Left lung (tissue), 14 donors: ENCODE measurements at places on chromosomes 12 and 14. TPM values are rescaled to one million over a fixed set of nuclear protein-coding genes. Genes with fewer than 3 reads are reported as not detected.

DNA sequence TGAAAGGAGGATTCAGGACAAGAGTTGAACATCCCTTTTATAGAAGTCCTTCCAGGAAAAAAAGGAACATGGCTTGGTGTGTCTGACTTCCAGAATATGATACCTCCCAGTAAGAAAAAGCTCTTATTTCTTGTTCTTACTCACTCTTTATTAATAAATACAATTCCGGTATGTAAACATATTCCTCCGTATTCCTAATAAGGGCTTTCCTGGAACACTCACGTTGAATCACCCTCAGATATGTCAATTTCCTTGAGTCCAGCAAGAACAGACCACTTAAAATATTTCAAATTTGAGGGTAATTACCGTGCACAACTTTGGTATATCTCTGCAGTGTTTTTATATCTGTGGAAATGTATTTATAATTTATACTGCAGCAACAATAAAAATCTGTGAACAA, 385.6 kb downstream of the SYT1 start:
- H3K27me3 ChIP-seq, result no peaks in the 10 kb centered on the region
- no peak overlapping the region for H3K4me3 ChIP-seq
- H3K4me1 ChIP-seq, result no peaks in the 10 kb centered on the region
- no peaks in the 10 kb centered on the region for H3K36me3 ChIP-seq

GRCh38 chr14:50954811-50955372, 10.6 kb upstream of the PYGL start:
- no peaks in the 10 kb centered on the region for H3K27me3 ChIP-seq
- H3K4me1 ChIP-seq, result peaks cover 28% of the 10 kb centered on the region
- no peaks in the 10 kb centered on the region for H3K36me3 ChIP-seq
- no peak overlapping the region for H3K27ac ChIP-seq
- no peak overlapping the region for H3K4me3 ChIP-seq
- no peak for DNase-seq

The CLEC6A gene
- 0.32 TPM for total RNA-seq

- no peak for DNase-seq
- peaks cover 13% of the 10 kb centered on the region for H3K4me1 ChIP-seq
- H3K27ac ChIP-seq, result no peak overlapping the region
- H3K27me3 ChIP-seq, result no peaks in the 10 kb centered on the region
- H3K4me3 ChIP-seq, result no peak overlapping the region
These were observed 56.4 kb downstream of the MON2 start for GRCh38 chr12:62522984-62523383.

- DNase-seq, result no peak
- no peak overlapping the region for H3K27ac ChIP-seq
- no peaks in the 10 kb centered on the region for H3K36me3 ChIP-seq
- no peaks in the 10 kb centered on the region for H3K27me3 ChIP-seq
These were observed 55.4 kb downstream of the CCER1 start for GRCh38 chr12:90899456-90900182.

The TEAD4 gene
- total RNA-seq, result 34.1 TPM

GRCh38 chr12:111605911-111606766, 7.0 kb upstream of the ATXN2 start:
- H3K36me3 ChIP-seq, result no peaks in the 10 kb centered on the region
- no peak overlapping the region for H3K27ac ChIP-seq
- H3K27me3 ChIP-seq, result no peaks in the 10 kb centered on the region
- no peaks in the 10 kb centered on the region for H3K4me1 ChIP-seq
- DNase-seq, result no peak

The PCBP2 gene
- 634 TPM for total RNA-seq

The GRIN2B gene
- total RNA-seq, result 0.17 TPM

GRCh38 chr12:69431591-69432222, 38.5 kb upstream of the FRS2 start:
- DNase-seq, result no peak
- no peak overlapping the region for H3K4me3 ChIP-seq
- H3K27ac ChIP-seq, result no peak overlapping the region
- no peaks in the 10 kb centered on the region for H3K27me3 ChIP-seq
- H3K4me1 ChIP-seq, result no peaks in the 10 kb centered on the region

DNA sequence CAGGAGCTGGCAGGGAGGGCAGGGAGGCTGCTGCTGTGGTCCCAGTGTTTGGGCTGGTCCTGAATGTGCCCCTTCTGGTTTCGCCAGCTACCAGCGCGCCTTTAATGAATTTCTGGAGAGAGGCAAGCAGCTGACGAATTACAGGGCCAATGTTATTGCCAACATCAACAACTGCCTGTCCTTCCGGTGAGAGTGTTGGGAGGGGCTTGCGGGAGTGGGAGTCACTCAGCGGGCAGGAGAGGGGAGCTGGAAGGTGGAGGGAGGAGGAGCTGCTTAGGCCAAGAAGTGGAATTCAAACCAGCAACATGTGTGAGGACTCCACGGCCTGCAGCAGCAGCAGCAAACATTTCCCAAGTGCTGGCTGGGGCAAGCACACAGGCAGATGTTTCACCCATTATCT, 7.7 kb downstream of the TNFAIP2 start:
- no peak overlapping the region for H3K4me3 ChIP-seq
- H3K27me3 ChIP-seq, result no peaks in the 10 kb centered on the region
- H3K4me1 ChIP-seq, result peaks cover 40% of the 10 kb centered on the region
- no peaks in the 10 kb centered on the region for H3K36me3 ChIP-seq

The LBHD2 gene
- not detected for total RNA-seq

DNA sequence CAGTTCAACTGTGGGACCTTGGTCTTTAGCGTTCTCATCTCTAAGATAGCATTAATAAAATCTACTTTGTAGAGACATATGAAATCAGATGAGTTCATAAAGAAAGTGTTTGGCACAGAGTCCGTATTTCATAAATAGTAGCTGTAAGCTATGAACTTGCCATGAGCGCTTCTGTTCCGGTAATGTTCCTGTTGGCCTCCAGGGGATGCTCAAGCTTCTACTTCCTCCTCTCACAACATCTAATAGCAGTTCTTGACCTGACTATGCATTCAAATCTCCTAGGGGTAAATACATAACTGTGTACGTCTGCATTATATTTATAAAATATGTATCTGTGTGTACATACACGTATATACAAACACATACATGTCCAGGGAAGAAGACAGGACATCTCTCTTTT, 288.2 kb upstream of the TMPO start:
- H3K36me3 ChIP-seq, result no peaks in the 10 kb centered on the region
- no peaks in the 10 kb centered on the region for H3K4me1 ChIP-seq
- DNase-seq, result no peak
- no peak overlapping the region for H3K4me3 ChIP-seq
- H3K27me3 ChIP-seq, result no peaks in the 10 kb centered on the region

- no peak overlapping the region for H3K27ac ChIP-seq
- no peak overlapping the region for H3K4me3 ChIP-seq
- H3K27me3 ChIP-seq, result no peaks in the 10 kb centered on the region
- no peaks in the 10 kb centered on the region for H3K36me3 ChIP-seq
- no peaks in the 10 kb centered on the region for H3K4me1 ChIP-seq
These were observed 14.2 kb upstream of the CARMIL3 start for GRCh38 chr14:24037658-24038037.

DNA sequence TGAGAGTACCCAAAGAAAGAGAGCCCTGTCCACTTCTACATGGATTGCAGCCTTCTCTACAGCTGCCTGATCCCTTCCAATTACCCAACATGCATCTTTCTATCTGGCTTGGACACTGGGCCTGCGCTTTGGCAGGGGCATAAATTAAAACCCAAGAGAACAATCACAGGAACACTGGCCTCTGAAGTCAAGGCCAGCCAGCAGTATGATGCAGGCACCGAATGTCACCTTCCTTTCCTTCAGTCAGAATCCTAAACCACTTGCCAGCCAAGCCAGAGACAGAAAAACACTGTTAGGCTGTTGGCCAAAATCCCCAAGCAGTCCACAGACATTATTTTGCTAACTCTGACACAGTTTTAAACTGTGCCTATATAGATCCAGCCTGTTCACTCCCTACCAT, 113.7 kb downstream of the DUSP6 start:
- H3K4me3 ChIP-seq, result no peak overlapping the region
- H3K36me3 ChIP-seq, result no peaks in the 10 kb centered on the region
- no peak for DNase-seq
- H3K27ac ChIP-seq, result no peak overlapping the region
- H3K4me1 ChIP-seq, result peaks cover 27% of the 10 kb centered on the region

The ITGB7 gene
- 3.8 TPM for total RNA-seq

The TMEM132C gene
- 0.50 TPM for total RNA-seq

DNA sequence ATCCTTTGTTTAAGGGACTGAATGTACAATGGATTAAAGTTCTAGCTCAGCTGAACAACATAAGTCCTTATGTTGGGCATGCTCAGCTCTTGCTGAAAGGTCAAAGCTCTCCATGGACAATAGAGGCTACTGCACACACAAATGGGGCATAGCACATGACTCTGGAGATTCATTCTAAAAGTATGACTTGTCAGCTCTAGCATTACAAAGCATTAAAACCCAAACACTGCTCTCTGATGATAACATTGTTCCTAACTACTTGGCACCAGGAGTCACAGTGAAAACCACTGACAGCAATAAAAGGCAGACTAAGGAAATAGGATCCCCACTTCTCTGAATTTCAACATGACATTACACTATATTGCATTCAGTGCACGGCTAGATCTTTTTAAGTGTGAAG, 21.9 kb upstream of the FSCB start:
- H3K27me3 ChIP-seq, result no peaks in the 10 kb centered on the region
- no peaks in the 10 kb centered on the region for H3K36me3 ChIP-seq
- no peaks in the 10 kb centered on the region for H3K4me1 ChIP-seq

- DNase-seq, result no peak
- no peak overlapping the region for H3K4me3 ChIP-seq
- H3K36me3 ChIP-seq, result no peaks in the 10 kb centered on the region
- H3K27ac ChIP-seq, result no peak overlapping the region
These were observed 3.1 kb upstream of the CREBL2 start for GRCh38 chr12:12608557-12608957.

- H3K4me1 ChIP-seq, result no peaks in the 10 kb centered on the region
- H3K4me3 ChIP-seq, result no peak overlapping the region
- no peak overlapping the region for H3K27ac ChIP-seq
These were observed 121.6 kb downstream of the SRGAP1 start for GRCh38 chr12:63965936-63966605.

The NUBPL gene
- total RNA-seq, result 12.8 TPM

GRCh38 chr14:31677630-31678029, 116.4 kb downstream of the NUBPL start:
- DNase-seq, result no peak
- H3K27ac ChIP-seq, result no peak overlapping the region
- no peaks in the 10 kb centered on the region for H3K27me3 ChIP-seq
- no peaks in the 10 kb centered on the region for H3K36me3 ChIP-seq
